ENCODE measurements at places on chromosomes 5 and 9.
A peak's percentile ranks its signal among the peaks of the same experiment; 100 is the strongest.

GRCh38 chr5:139949710-139950109 is 93.4 kb downstream of the NRG2 start:
- no peak for DNase-seq

- DNase-seq, result no peak
These were observed 340.0 kb upstream of the EDIL3 start for GRCh38 chr5:84724683-84725082.

GRCh38 chr5:157925786-157926671 is 67.1 kb upstream of the CLINT1 start:
- peak; percentile 36 for DNase-seq

DNA sequence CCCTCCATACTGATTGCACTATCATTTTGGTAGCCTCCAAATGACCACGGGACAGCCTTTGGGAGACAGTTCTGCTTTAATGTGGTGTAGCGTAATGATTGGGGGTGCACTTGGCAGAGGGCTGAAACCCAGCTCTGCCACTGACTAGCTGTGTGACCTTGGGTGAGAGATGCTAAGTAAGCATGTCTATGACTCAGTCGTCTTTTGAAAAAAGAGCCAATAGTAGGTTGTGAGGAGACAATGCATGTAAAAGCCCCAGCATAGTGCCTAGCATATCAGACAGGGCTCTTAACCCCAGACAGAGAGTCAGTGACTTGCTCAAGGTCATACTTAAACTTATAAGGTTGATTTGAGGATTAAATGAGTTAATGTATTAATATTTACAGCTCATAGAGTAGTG is 18.0 kb upstream of the CXCL14 start:
- no peak for DNase-seq

GRCh38 chr5:73892806-73893205 is 266.8 kb downstream of the ARHGEF28 start:
- DNase-seq, result no peak

GRCh38 chr9:81686614-81687520 is 2.5 kb downstream of the TLE1 start:
- DNase-seq, result peak; percentile 95

DNA sequence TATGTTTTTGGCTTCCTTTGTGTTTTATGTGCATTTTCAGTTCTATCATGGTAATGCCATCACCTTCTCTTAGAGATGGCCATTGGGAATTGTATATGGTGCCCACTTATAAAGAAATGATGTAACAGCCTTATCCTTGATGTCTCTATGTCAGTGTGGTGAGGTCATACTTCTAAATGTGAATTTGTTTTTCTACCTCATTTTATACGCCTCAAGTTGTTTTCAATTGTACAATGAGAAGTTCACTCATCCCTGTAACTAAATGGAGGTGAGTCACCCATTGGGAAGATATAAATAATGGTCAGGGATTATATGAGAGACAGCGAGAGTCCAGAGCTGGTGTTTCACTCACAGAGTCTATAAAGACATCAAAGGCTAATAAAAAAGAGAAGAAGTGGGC is 402.4 kb downstream of the AGTPBP1 start:
- no peak for DNase-seq

DNA sequence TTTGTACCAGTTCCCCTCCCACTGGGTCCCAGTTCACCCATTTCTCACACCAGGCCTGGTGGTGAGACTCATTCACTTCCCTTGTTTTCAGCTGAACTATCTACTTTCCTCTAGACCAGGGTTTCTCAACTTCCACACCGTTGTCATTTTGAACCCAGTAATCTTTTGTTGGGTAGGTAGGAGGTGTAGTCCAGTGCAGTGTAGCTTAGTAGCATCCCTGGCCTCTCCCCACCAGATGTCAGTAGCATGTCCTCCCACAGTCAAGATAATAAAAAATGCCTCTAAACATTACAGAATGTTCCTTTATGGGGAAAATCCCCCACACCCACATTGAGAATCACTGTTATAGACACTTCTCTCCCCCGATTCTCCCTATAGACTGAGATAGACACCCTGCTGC is 299.1 kb downstream of the EPB41L4A start:
- no peak for DNase-seq

GRCh38 chr5:44002381-44002901 is 386.8 kb downstream of the FGF10 start:
- DNase-seq, result no peak

DNA sequence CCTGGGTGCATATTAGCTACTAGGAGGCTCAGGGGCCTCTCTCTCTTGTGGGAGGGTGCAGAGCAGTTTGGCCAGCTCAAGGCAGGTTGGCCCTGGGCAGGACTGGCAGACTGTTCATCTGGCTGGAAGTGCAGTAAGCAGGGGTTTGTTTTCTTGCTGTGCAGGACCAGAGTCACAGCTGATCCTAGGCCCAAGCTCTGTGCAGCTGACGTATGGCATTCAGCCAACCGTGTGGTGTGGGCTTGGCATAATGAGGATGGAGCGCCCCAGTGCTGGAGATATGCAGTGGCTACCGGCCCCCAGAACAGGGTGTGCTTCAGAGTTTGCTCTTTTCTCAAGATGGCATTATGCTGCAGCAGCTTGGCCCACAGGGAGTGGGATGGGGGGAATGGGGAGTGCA is 31.0 kb upstream of the PHF24 start:
- DNase-seq, result no peak

GRCh38 chr5:60332244-60333004 is 367.5 kb downstream of the DEPDC1B start:
- no peak for DNase-seq

DNA sequence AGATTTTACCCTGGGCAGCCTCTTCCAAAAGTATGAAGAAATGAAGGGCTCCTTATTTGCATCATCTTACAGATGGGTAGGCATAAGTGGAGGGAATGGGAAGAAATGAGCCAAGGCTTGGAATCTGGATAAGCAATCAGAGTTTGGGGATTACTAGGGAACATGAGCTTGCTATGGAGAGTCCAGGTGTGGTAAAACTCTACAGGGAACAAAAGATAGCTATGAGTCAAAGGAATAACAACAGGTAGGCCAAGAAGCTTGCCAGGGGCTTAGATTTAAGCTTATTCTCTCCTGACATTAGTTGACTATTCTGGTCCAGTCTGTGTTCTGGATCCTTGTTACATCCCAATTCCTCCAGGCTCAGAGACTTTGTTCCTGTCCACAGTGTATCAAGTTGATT is 16.4 kb downstream of the RFK start:
- DNase-seq, result no peak

DNA sequence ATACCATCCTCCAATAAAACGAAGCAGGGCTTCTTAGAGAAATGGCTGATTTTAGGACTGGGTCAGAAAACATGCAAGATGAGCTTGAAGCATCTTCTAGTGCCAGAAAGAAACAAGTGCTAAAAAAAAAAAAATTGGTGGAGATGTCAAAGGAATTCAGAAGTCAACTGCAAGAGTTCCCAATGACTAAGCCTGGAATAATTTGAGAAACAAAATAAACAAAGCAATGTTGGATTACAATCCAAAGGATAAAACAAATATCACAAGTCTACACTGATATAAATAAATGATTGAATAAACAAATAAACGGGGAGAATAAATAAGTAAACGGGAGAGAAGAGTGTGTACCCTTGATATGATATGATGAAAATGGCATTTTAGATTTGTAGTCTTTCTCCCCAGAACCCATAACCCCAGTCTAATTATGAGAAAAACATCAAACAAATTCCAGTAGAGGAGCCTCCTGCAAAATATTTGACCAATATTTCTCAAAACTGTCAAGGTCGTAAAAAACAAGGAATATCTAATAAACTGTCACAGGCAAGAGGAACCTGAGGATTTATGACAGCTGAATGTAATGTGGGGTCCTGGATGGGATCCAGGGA is 63.5 kb upstream of the CCL21 start:
- DNase-seq, result no peak

DNA sequence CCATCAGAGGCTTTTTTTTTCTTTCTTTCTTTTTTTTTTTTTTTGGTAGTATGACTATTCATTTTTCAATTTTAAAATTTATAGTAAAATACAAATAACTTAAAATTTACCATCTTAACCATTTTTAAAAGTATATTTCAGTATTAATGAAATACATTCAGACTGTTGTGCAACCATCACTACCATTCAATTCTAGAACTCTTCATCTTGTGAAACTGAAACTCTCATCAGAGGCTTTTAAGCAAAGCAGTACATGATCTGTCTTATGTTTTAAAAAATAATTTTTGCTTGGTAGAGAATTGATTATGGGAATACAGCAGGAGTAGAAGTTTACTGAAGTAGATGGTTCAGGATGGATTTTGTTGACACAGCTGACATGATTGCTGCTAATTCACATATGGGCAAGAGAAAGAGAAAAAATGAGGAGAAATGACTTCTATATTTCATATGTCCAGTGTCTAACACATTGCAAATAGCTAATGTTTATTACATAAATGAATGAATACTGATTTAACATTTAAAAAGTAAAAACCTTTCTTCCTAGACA is 13.4 kb downstream of the ELOVL7 start:
- DNase-seq, result no peak

- peak; percentile 22 for DNase-seq
These were observed 52.4 kb downstream of the SLC44A1 start for GRCh38 chr9:105296877-105297287.

GRCh38 chr9:136907011-136907914 is 20.9 kb downstream of the TRAF2 start:
- no peak for DNase-seq

- no peak for DNase-seq
These were observed 69.2 kb downstream of the RCL1 start for GRCh38 chr9:4861736-4862451.

DNA sequence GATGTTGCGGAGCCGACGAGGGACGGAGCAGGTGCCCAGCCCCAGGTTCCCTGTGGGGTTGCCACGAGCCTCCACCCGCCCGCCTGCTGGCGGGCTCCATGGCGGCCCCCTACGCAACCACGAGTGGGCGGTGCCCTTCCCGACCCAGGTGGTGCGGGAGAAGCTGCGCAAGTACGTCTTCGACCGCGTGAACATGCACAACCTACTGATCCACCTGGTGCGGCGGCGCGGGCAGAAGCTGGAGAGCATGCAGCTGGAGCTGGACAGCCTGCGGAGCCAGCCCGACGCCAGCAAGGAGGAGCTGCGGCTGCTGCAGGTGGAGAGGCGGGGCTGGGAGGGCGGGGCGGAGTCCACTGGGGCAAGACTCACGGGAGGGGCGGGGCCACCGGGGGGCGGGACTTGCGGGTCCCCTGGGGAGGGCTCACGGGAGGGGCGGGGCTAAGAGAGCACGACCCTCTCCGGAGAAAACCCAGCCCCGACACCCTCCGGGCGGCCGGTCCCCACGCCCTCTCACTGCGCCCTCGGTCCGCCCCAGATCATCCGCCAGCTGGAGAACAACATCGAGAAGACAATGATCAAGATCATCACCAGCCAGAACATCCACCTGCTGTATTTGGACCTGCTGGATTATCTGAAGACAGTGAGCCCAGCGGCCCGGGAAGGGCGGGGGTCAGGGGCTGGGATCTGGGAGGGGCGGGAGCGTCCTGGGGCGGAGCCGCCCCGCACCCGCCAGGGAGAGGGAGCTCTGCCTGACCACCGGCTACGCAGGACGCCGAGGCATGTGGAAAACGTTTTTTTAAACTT is 3.9 kb downstream of the CCDC183 start:
- DNase-seq, result peak; percentile 90

DNA sequence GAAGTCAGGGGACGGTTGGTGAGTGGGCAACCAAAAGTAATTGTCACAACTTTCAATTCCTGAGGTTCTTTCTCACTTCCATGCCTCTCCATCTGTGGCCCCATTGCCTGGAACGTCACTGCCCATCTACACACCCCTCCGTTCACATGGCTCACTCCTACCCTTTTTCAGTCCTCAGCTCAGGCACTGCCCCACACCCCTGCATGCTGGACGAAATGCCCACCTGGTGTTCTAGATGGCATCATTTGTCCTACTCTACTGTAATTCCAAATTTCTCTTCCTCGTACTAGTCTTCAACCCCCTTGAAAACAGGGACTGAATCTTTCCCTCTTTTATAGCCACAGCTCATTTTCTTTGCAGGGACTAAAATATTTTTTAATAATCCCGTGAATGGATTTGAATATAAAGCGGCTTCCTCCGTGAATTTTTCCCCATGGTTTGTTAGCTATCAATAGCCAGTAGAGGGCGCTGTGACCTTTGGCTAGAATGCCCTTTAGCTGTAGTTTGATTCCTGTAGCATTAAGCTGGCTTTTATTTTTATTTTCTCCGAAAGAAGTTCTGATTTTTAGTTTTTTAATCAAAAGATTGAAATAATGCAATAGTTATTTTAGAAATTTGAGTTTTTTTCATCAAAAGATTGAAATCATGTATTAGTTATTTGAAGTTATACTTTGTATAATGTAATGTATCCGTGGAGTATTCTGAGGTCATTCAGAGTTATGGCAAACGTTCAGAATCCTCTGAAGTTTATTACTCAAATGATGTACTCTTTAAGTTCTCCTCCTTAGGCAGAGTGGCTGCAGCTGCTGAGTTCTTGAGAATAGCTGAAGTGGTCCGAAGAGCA is 232.1 kb downstream of the SH3GL2 start:
- peak; percentile 91 for DNase-seq

GRCh38 chr5:1480217-1480616 is 35.0 kb upstream of the SLC6A3 start:
- no peak for DNase-seq

- DNase-seq, result no peak
These were observed 38.7 kb upstream of the SYNPO start for GRCh38 chr5:150601491-150602345.

- no peak for DNase-seq
These were observed 331.5 kb downstream of the ZNF608 start for GRCh38 chr5:124414973-124415372.

GRCh38 chr9:70413799-70414775 is at the start of gene KLF9:
KLF9 (minus strand) TSS chr9:70414657; CDS start chr9:70413363, 1,294 bp downstream.
- DNase-seq, result peak; percentile 94

DNA sequence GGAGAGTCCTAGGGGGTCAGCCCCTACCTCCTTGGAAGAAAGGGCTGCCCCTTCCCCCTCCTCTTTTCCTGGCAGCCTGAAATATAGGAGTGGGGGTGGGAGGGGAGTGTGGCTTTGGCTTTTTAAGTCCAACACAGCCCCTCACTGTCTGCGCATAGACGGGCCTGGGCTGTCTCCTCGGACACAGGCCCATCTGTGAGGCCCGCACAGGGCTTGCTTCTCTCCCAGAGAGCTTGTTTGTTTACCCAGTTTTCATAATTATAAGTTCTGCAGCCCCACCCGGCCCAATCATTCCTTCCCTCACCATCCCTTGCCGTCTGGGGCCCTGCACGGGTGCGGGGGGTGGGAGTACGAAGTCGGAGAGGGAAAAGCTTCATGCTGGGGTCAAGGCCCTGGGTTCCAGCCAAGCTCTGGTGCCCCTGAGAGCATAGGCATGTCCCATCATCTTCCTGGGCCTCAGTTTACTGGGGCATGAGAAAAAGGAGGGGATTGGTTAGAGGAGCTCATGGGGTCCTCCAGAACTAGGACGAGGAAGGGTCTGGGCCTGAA is 54.0 kb upstream of the STXBP1 start:
- no peak for DNase-seq

- DNase-seq, result no peak
These were observed 139.0 kb downstream of the RFX3 start for GRCh38 chr9:3386753-3387152.

Data from eye (tissue), 1 donor.